ENCODE measurements at places on chromosomes 1 and 21.

DNA sequence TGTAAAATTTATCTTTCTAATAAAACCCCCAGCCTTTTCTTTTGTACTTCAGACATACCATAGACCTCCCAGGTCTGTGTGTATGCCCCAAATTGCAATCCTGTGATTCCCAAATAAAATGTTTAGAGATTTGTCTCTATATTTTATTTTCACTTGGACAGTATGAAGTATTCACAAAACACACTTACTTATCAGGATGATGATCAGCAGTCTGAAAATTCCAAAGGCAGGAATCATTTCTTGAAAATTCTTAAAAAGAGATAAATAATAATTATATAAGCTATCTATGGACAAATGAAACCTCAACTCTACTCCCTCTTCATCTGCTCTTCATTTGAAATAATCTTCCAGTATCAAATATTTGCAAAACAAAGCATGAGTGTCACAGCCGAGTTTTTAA is 11.6 kb upstream of the GJA9 start:
- no peak for DNase-seq

DNA sequence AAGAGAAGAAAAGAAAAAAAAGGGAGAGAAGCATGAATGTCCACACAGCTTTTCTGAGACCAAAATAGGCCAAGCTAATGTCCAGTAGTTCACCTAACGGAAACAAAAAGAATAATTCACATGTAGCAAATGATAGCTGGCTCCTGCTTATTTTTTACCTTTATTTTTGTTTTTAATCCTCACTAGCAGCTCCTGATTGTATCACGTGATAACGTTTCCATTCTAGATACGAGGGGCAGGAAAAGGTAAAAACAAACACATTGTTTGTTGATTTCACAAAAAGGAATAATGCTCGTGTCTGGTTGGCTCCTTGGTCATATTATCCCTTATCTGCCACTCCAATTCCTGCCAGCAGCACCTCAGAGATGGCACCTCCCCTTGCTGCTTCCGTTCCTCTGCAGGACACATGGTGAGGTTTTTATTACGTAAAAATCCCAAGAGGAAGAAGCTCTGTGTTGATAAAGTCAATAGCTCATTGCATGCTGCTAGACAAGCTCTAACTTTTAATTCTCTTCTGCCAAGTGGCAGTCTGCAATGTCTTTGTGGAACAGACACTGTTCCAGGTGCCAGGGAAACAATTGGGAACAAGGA is 201.7 kb downstream of the CRB1 start:
- DNase-seq: no peak

- no peak for DNase-seq
Measured at GRCh38 chr1:10401281-10401680, 2.4 kb downstream of the PGD start.

- peak; percentile 69 for DNase-seq
Measured at GRCh38 chr21:42939582-42940413, 14.4 kb upstream of the ERVH48-1 start.

- DNase-seq: no peak
Measured at GRCh38 chr1:27360159-27361043, 6.4 kb downstream of the MAP3K6 start.

DNA sequence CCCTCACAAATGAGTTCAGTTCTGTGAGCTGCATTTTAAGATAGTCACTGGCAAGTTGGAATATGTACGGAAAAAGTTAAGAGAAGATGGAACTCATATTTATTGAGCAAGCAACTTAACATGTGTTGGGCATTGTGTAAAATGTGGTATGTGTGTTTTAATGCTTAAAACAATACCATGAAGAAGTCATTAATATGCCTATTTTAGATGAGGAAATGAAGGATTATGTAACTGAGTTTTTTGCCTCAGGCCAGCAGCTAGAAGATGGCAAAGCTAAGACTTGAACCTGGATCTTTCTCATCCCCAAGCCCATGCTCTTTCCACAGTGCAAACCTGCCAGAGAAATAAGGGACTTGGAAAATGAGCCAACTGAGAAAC is 48.9 kb downstream of the SPATA46 start:
- no peak for DNase-seq

DNA sequence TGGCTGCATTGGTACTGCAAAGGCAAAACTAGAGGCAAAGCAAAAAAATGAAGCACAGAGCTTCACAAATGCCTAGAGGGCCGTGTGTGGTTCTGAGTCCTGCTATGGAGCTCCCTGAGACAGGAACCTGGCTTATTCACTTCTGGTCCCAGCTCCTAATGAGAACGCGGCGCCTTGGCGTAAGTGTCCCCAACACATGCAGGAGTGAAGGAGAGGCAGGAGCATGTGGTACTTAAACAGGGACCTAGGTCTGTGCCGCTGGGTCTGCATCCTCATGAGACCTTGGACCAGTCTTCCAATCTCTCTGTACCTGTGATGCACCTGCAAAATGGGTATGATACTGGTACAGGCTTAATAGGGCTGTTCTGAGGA is 14.4 kb upstream of the SLC2A7 start:
- DNase-seq: no peak

All from COLO829 (cell line).